SW 1271 (cell line): ENCODE measurements at places on chromosomes 4 and X.

DNA sequence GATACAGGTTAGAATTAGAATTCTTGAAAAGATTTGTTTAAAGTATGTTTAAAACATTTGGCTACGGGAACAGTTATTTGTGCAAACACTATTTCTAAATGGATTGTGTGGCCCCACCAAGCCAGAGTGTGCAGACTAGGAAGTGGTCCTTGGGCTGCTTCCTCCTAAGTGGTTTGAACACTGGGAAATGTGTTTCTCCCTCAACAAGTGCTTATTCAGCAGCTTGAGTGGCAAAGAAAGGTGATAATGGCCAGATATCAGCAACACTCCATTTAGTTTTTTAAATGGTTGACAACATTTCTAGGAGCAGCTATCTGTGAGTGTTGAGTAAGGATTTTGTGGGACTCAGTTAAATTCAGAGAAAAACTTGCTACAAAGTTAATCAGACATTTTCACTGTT is 141.4 kb upstream of the LNX1 start:
- no peak for DNase-seq

DNA sequence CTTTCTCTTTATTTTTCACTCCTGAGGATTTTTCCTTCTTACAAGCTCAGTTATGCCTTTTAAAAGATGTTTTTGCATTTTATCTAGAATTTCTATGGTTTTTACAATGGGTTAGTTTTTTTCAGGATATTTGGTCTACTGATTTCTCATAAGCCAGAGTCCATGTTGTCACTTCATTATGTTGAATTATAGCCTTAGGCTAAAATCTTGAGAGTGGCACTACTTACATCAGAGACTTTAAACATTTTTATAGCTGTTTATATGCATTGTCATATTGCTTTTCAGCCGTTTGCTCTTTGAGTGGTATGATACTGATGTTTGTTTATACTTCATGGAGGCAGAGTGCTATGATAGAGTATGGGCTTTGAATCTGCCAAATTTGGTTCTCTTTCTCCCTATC is 36.4 kb downstream of the CXorf58 start:
- DNase-seq = no peak

GRCh38 chr4:108287834-108288413 is 119.2 kb upstream of the LEF1 start:
- DNase-seq = no peak

DNA sequence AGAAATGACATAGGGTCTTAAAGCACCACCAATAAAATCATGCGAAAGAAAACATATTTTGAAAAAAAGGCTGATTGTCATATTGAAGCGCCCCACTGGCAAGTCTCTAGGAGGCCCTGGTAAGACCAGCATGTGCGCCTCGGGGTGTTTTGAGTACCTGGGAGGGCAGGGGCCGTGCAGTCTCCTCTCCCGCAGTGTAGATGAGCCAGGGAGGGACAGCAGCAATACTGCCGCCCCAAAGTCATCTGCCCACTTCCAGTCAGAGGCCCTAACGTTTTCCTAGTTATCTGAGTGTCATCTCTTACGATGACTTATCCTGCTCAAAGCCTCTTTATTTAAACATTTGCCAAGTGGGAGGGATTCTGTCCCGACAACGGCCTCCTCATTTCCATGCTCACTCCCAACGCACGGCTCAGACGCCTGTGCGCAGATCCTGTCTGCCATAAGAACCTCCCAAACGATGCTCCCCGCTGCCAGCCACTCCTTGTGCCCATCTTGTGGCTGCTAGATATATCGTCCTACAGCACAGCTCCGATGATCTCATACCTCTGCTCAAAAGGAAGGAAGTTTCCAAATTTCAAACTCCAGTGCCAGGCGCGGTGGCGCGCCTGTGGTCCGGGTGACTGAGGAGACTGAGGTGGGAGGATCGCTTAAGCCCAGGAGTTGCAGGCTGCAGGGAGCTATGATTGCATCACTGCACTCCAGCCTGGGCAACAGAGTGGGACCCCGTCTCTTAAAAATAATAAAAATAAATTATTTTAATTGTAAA is 17.2 kb upstream of the SCRG1 start:
- no peak for DNase-seq

DNA sequence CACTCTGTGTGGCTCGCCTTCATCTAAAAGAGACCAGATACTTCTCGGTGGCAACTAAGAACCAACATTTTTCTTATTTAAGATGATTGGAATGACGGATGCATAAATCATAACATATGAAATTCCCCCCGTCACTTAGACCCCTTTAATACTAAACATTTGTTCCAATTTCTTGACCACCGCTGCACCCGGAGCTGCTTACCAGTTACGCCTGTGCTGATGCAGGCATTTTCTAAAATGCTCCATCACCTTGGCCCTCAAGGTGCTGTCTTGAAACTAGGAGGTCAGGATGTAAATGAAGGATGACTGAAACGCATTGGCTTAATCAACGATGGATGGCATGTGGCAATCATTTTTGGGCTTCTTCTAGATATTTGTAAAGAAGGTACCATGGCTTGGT is 130.0 kb downstream of the CPZ start:
- DNase-seq = no peak

DNA sequence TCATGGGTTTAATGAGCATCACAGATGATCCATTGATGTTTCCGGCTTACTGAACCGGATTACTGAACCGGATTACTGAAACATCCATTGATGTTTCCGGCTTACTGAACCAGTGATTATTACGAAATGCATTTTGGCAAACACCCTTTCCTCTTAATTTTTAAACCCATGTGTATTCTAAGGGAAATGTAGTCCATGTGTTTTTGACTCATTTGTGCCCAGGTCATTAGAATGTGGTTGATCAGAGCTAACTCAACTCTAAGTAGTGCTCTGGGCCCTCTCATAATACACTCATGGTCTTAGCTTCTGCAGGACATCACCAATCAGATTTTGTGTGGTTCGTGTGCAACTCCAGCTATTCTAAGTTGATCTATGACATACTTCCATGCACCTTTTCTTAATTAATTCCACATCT is 141.6 kb downstream of the SPATA18 start:
- DNase-seq = no peak

GRCh38 chr4:26069218-26069617 is 155.2 kb downstream of the SMIM20 start:
- DNase-seq = no peak

DNA sequence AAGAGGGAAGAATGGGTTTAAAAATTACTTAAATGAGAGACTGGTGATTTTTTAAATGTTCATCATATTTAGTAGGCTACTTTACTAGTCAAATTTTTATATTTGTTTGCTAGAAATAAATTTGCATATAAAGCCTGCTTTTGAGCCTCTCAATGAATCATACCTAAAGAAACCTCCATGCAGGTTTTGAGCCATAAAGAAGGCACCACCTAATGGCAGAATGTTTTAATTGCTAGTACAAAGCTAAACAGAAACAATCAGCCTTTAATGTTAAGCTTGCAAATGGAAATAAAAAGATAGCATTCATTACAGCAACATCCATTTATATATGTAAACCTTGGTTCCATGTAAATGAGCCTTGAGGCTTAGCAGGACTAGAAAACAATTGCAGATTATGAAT is 989.7 kb downstream of the CCSER1 start:
- no peak for DNase-seq

GRCh38 chr4:67109276-67109675 is 436.0 kb downstream of the CENPC start:
- no peak for DNase-seq

DNA sequence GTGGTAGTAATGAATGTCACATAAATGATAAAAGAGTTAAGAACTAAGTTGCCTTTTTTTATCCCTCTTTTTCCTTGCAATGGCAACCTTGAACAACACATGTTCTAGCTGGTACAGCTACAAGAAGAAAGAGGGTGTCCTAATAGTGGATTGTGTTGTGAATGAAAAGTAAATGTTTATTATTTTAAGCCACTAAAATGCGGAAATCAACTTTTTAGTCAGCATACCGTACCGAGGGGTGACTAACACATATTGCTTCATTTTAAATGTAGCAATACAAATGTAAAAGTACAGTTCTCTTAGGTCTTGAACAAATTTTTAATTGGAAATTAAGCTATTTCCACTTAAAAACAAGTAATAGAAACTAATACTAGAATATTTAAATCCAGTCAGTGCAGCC is 17.7 kb upstream of the AP1AR start:
- DNase-seq = no peak

DNA sequence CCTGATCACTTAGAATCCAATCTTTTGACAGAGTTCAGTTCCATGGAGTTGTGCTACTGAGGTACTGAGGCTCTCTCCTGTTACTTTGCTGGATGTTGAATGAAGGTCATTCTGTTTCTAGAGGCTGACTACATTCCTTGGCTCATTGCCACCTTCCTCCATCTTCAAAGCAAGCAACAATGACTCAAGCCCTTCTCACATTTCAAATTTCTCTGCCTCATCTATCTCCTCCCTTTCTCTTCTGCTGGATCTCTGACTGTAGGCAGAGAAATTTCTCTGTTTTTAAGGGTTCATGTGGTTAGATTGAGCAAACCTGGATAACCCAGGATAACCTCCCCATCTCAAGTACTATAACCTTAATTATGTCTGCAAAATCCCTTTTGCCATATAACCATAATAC is 775.4 kb downstream of the STPG2 start:
- DNase-seq = peak; percentile 16

- DNase-seq = no peak
Observed at GRCh38 chr4:122539861-122540465, 80.9 kb downstream of the IL21 start.

DNA sequence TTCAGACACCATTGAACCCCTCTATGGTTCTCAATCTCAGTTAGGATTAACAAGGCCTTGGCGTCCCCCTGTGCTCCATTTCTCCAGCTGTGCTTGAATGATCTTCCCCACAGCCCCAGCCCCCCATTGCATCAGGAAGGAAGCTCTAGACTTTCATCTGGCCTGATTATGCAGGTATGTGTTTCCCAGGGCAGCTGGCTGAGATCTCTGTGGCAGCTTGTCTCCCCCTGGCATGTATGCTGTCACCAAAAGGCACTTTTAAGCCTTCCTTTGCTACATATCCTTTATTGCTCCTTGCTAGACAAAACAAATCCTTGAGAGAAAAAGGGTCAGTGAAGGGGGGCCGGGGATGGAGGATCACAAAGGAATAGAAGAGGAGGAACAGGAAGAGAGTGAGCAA is 1056.0 kb upstream of the SLIT2 start:
- DNase-seq = no peak

DNA sequence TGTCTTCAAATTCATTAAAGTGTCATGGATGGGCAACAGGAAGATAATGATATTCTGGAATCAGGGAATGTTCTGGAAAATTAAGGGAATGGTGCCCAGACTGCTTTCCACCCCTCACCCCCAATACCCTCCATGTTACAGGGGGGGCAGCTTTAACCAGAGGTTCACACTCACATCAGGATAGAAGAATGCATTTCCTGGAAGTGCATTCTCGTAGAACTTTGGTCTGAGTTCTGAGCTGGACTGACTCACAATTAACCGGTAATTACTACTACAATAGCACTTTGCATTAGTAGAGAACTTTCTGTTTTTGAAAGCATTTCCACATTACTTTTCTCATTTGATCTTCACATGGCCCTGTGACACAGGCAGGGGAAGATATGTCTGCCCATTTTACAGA is 52.5 kb upstream of the SHISA3 start:
- no peak for DNase-seq

- DNase-seq = no peak
Observed at GRCh38 chr4:80144676-80145470, 52.4 kb upstream of the PRDM8 start.

- DNase-seq = no peak
Observed at GRCh38 chrX:1137531-1137930, 74.9 kb downstream of the CRLF2 start.

GRCh38 chr4:80182237-80182866 is 15.0 kb upstream of the PRDM8 start:
- no peak for DNase-seq

DNA sequence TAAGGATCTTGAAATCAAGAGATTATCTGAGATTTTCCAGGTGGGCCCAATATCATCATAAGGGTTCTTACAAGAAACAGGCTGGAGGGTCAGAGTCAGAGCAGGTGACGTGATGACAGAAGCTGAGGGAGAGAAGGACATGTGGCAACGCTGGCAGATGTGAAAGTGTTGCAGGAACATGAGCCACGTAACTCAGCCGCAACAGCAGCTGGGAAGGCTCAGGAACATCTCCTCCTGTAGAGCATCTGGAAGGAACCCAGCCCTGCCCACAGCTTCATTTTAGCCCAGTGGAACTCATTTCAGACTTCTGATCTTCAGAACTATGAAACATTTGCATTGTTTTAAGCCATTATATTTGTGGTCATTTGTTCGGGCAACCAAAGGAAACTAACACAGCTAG is 156.3 kb upstream of the VEGFC start:
- DNase-seq = no peak
